Sigmoid colon (tissue), 7 donors: ENCODE measurements at places on chromosomes 5 and 9. TPM values are rescaled to one million over a fixed set of nuclear protein-coding genes. Genes with fewer than 3 reads are reported as not detected.

KLHL3 gene
- polyA plus RNA-seq, result not detected

DNA sequence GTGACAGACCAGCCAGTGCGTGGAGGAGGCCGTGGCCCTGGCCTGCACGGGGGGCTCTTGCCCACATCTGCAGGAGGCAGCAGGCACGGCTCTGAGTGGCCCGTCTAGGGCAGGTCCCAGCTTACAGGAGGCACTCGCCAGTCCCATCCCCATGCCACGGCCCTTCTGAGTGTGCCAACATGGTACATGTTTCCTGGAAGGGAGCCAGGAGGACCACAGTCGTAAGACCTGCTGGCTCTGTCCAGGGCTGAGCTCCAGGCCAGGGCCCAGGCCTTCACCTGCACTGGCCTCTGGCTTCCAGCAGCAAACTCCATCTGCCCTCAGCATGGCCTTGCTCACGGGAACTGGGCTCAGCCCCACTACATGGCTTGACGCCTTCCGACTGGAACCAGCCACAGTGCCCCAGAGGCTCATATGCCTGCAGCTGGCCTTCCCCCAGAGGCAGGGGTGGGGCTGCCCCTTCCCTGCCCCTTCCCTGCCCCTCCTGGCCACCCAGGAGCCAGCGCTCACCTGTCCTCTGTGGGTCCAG lies 3.8 kb downstream of the NKD2 start:
- peak; percentile 68 for DNase-seq

DNA sequence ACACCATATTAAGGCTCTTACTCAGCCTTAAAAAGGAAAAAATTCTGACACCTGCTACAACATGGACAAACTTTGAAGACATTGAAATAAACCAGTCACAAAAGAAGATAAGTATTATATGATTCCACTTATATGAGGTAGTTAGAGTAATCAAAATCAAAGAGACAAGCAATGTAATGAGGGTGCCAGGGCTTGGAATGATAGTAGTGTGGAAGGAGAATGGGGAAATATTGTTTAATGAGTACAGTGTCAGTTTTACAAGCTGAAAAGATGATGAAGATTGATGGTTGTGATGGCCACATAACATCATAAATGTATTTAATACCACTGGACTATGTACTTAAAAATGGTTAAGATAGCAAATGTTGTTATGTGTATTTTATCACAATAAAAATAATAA lies 485.7 kb downstream of the SPATA31D1 start:
- DNase-seq, result no peak

DNA sequence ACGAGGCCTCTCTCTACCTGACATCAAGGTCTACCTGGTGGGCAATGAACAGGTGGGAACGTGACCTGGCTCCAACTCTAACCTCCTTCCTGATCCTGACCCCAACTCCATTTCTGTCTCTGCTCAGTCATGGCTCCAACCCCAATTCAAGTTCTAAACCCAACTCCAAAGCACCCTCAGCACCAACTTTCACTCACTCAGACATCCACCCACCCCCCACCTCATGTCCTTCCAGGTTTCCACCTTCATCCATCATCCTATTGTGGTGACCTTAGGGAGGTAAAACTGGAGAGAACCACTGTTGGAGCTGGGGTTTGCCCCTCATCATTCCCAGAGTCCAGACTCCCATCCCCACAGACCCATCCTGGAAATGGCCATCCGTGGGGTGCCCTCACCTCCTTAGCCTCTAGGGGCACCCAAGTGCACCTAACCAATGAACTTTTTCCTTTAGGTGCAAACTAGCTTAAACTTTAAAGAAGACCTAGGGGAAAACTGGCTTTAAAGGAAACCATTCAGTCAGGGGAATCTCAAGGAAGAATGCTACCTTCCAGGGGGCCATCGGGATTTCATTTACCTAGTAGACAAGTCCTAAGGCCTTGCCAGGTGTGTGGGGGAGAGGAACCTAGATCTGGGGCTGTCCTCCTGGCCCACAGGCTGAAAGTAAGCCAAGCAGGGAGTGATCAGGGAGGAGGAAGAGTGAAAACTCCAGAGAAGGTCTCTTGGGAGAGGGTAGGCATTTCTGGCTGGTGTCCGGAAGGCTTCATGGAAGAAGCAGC lies 11.3 kb downstream of the RGS14 start:
- no peak for DNase-seq

BARHL1 gene
- polyA plus RNA-seq, result not detected

DNA sequence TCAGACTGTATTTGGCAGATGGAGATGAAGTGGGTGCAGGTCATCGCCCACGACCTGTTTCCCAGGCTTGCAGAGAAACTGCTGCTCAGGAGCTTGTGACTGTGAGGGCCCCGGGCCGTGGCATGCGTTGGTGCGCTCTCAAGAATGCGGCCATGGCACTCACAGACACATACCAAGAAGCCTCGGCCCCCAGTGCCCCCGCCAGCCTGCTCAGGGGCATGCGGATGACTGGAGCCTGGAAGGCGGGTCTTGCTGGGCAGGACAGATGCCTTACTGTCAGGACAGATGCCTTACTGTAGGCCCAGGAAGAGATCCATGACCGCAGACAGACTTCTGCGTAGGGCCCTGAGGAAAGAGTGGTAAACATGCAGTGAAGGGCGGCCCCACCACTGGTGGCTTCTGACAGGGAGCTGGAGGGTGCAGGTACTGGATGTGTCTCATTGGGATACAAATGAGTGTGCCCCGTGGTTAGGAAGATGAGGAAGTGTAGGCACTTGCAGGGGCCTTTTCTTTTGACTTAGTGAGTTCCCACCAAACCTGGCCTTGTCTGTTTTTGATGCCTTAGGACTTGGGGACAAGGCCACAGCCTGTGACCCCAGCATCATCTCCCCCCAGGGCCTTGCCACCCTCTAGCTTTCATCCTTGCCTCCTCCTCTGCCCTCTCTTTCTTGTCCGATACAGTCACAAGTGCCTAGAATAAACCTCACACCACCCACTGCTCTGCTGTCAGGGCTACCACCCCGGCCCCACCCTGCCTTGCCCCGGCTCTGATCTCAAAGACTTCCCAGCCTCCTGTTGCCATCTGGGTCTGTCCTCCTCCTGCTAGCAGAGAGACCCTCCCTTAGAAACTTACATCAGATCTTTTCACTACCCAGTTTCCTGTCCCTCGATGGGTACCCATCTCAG lies 68.8 kb upstream of the ABL1 start:
- peak; percentile 72 for DNase-seq

DNA sequence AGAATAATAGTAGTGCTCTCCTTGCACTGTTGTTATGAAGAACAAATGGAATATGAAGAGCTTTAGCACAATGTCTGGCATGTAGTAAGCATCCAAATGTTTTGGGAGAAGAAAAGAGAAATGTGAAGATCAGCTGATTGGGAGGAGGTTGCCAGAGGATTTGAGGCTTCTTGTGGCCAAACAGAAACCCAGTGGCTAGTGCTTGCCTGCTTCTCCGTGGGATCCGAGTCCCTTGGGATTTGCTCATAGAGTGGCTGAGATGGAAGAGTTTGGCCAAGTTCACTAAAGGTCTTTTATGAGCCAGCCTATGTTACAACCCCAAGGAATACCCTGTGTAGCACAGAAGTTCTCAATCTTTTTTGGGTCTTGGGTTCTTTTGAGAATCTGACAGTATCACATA lies 86.0 kb downstream of the ANGPTL2 start:
- DNase-seq, result no peak

DNA sequence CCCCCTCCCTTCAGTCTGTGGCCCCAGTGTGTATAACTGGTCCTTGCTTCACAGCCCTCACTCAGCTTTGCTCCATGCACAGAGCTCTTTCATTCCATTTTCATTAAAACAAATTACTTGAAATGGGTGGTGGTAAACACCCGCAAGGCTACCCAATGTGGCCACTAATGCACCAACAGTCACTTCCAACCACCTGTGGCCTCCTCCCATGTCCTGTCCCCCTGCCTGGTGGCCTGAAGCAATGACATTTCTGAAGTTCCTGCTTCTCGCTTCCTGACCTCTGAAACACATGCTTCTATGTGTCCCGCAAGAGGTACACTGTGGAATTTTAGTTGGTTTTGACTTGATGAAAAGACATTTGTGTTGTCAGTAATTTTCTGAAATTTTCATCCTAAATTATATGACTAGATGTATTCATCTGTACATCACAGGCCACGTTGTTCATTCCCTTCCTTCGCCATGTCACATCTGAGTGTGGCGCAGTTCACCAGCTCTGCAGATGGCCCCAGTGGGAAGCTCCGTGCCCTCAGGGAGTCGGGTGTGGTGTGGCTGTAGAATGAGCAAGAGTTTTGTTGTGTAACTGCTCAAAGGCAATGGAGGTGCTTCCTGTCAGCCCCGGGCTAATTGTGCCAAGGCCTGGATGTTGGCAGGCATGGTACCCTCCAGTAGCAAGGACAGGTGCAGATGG lies 9.6 kb downstream of the ROPN1L start:
- DNase-seq, result no peak

DNA sequence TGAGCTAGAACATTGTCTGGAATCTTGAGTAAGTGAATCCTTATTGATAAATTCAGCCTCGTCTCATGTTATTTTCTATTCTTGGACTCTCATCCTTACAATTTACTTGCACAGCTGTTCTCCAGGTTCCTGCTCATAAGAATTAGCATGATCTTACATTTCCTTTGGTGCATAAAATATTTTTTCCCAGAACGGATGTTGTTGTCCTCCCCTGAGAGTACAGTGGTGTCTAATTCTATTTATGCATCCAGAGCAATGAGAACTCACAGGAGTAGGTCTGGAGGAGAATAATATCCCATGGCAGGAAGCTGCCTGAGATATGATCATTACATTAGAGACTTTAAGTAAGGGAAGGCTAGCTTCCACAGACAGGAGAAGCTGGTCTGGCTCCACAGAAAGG lies 178.4 kb upstream of the MAST4 start:
- DNase-seq, result no peak

ASS1 gene
- polyA plus RNA-seq, result 483 TPM

RMND5B gene
- polyA plus RNA-seq, result 36.2 TPM

GRCh38 chr5:555058-555623 lies 30.9 kb upstream of the SLC9A3 start:
- DNase-seq, result peak; percentile 49

- DNase-seq, result no peak
Observed at GRCh38 chr5:40615586-40616170, 64.0 kb upstream of the PTGER4 start.

SAXO1 gene
- polyA plus RNA-seq, result 0.01 TPM

GRCh38 chr9:33437898-33438297 lies 9.5 kb downstream of the AQP3 start:
- DNase-seq, result no peak

GRCh38 chr5:68534956-68535520 lies 319.5 kb downstream of the PIK3R1 start:
- DNase-seq, result no peak

PCDHA2 gene
- 0.07 TPM for polyA plus RNA-seq

GRCh38 chr9:103649086-103649485 lies 445.0 kb upstream of the SMC2 start:
- DNase-seq, result no peak

SH3RF2 gene
- polyA plus RNA-seq, result 13.8 TPM

- no peak for DNase-seq
Observed at GRCh38 chr5:31983851-31984250, 190.3 kb downstream of the GOLPH3 start.

SNX24 gene
- polyA plus RNA-seq, result 7.3 TPM

TSSK1B gene
- polyA plus RNA-seq, result not detected

- no peak for DNase-seq
Observed at GRCh38 chr9:4936823-4937222, 48.2 kb upstream of the JAK2 start.

- no peak for DNase-seq
Observed at GRCh38 chr5:52710310-52710971, 77.3 kb upstream of the ITGA1 start.

- DNase-seq, result no peak
Observed at GRCh38 chr5:158212917-158213316, 354.0 kb upstream of the CLINT1 start.

RFESD gene
- polyA plus RNA-seq, result not detected

MRPL41 gene
- 132 TPM for polyA plus RNA-seq

DNA sequence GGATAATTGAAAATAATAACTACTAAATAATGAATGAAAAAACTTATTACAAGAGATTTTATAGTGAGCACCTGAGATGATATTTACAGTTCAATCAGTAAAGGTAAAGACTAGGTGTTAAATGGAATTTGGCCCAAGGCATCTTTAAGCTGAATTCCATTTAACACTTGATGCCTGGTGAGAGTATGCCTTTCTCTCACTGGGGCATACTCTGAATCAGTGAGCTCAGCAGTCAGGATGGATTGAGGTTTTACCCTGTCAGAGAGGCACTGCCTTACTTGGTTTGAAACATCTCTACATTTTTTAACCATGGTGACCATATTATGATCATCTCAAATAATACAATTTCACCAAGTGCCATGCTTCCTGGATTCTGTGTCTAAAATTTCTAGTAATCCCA lies 1416.3 kb downstream of the MAT2B start:
- no peak for DNase-seq

SPINK6 gene
- not detected for polyA plus RNA-seq

GRCh38 chr5:16812448-16812847 lies 123.6 kb downstream of the MYO10 start:
- DNase-seq, result no peak
